ENCODE measurements at places on chromosomes 7 and 10.

DNA sequence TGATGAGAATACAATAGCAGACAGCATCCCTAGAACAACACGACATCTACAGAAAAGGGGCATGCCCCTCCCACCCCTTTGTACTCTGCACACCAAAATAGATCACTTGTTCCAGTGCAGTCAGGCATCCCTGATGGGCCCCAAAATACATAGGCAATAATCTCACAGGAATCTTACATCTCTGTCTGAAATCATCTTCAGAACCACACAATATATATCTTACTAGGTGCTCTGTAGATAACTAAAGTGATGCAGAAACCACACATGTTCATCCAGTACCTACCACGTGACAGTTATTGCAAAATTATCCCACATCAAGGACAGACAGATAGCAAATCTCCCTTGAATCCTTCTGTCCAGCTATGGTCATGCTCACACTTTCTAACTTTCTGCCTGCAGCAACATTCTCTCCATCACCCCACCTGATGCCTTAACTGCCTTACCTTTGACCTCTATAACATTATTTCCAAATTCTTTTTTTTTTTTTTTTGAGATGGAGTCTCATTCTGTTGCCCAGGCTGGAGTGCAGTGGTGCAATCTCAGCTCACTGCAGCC is 30.7 kb downstream of the ST8SIA6 start:
- DNase-seq = no peak

DNA sequence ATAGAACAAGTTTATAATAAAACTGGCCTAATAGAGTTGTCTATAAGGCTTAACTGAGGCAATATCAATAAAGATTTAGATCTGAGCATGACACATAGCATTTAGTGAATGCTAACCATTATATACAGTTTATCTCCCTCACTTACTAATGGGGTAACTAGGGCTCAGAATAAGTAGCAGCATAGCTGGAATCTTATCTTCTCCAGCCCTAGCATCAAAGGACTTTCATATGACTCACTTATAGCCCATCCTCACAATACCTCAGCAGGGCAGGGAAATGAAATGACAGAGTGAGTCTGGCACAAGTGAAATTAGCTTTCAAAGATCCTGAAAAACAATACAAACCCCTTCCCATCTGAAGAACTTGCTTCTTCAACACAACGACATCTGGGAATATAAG is 362.9 kb downstream of the KIF20B start:
- DNase-seq = no peak

GRCh38 chr10:67670401-67670800 is 25.6 kb downstream of the CTNNA3 start:
- DNase-seq = no peak

GRCh38 chr10:126937026-126937425 is 31.8 kb downstream of the DOCK1 start:
- DNase-seq = no peak

- no peak for DNase-seq
These were observed 166.4 kb downstream of the C7orf25 start for GRCh38 chr7:42745357-42746059.

GRCh38 chr7:128703609-128704241 is 31.6 kb downstream of the GARIN1A start:
- DNase-seq = no peak

- no peak for DNase-seq
These were observed 842 bp downstream of the ZNF22 start for GRCh38 chr10:45001381-45002148.

GRCh38 chr10:86102451-86102850 is 264.1 kb downstream of the GRID1 start:
- DNase-seq = no peak

- DNase-seq = no peak
These were observed 75.9 kb upstream of the HGF start for GRCh38 chr7:81845744-81846241.

GRCh38 chr10:35463105-35463867 is 127.0 kb downstream of the CCNY start:
- no peak for DNase-seq

GRCh38 chr10:46515793-46516192 is 40.7 kb downstream of the GPRIN2 start:
- no peak for DNase-seq

DNA sequence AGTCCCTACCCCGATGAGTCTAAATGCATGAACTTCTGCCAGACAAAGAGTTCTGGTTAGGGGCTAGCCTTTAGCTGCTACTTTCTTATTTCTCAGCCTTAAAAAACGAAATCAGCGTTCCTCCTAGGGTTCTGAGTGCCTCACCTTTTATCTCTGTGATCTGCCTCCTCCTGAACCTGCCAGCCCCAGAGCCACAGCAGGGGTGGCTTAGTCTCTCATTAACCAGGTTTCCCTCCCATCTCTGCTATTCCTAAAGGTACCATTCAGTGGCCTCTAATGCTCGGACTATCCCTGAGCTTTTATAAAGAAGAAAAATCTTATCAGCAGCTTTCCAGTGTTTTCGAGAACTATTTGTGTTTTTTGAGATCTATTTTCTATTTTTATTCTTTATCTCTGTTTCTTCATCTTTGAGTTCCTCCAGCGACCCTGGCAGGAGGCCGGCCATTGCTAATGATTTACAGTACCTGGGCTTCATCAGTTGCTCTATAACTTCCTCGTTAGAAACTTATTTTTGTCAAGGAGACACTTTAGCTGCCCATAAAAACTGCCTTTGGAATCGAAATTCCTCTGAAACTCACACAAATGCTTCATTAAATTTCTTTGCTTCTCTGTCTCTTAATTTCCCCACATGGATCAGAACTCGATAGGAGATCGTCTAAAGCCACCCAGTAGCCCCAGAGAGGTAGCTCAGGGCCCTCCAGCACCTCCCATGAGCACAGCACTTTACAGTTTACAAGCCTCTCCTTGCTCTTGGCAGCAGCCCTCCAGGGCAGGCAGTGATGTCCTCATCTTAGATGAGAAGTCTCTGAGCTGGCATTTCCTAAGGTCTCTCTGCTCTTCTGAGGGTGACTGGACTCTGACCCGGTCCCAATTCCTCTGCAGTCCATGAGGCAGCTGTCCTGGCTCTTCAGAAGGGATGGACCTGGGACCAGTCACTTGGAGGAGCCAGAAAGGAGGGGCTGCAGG is 149.1 kb downstream of the EBF3 start:
- no peak for DNase-seq

- no peak for DNase-seq
These were observed 513.7 kb downstream of the RPS24 start for GRCh38 chr10:78547397-78547796.

DNA sequence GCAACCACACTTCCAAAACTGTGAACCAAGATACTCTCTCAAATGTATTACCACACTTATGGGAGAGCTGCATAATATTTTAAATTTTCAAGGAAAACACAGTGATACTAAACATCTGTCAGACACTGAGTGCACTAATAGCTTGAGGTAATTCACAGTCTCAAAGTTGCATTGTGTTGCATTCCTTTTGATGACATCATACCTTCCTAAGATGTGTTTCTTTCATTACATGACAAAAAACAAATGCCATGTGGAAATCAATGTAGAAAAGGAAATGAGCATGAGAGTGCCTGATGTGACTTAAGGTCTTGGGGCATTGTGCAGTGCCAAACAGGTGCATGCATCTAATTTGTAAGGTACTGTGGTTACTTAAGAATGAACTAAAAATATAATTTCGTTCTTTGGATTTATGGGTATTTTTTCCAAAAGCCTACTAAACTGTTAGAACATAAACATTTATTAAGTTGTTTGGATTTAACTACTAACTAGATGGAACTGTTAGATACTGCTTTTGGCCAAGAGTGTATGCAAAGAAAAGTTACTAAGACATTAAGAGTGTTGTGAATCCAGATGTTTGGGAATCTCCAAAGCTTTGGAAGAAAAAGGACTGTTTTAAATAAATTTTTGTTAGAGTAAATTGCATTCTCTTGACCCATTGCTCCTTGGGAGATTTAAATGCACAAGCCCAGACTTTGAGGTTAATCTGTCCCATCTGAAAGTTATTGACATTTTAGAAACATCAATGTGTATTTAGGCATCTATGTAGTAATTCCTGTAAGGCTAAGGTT is 496.2 kb upstream of the SEMA3D start:
- no peak for DNase-seq

GRCh38 chr7:1661461-1661860 is 8.6 kb upstream of the ELFN1 start:
- no peak for DNase-seq

DNA sequence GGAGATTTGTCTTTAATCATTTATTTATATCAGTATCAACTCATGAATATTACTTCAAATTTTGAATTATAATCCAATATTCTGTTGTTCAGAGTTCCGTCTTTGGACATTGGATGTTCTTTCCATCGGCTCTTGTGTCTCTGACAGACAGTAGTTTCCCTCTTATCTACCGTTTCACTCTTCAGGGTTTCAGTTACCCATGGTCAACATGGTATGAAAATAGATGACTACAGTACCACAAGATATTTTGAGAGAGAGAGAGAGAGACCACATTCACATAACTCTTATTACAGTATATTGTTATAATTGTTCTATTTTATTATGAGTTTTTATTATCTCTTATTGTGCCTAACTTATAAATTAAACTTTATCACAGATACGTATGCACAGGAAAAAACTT is 6.8 kb downstream of the SHTN1 start:
- no peak for DNase-seq

GRCh38 chr10:42836771-42837468 is 54.3 kb downstream of the BMS1 start:
- no peak for DNase-seq

DNA sequence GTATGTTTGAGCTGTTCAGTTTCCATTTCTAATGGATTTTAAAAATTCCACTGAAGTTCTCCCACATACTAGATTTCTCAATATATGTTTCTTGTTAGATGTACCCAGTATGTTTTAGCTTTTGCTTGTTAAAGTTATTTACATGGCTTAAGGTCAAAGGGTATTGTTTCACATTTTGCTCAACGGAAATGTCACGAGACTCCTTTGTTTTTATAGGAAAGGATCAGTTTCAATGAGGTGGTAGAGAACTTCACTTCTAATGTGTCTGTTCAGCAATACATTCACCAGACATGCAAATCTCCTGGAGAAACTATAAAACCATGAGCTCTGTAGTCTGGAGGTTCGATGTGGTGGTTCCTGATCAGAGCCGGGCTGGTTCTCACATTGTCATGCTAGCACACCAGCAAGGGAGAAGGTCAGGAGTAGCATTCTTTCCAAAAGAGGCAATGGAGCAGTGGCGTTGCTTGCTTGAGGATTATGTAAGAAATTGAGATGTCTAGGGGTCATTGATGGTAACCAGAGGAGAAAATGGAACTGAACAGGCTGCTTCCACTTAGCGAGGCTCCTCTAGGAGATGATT is 114.0 kb downstream of the RAB18 start:
- DNase-seq = no peak

- DNase-seq = no peak
These were observed 694.9 kb upstream of the KCND2 start for GRCh38 chr7:119578116-119578515.

DNA sequence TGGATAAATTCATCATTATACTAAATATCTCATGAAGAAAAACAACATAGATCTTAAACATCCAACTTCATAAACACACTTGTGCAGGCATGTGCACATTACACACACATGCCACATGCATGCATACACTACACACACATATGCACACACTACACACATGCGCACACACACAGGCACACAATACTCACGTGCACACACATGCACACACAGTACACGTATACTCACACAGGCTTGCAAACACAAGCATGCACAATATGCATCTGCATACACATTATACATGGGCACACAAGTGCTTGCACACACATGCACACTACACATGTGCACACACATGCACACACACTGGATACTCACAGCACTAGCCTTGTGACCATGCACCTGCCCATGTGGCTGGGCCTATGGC is 105.2 kb downstream of the ADARB2 start:
- DNase-seq = no peak

- no peak for DNase-seq
These were observed 33.0 kb downstream of the POLR1F start for GRCh38 chr7:19675816-19676215.

DNA sequence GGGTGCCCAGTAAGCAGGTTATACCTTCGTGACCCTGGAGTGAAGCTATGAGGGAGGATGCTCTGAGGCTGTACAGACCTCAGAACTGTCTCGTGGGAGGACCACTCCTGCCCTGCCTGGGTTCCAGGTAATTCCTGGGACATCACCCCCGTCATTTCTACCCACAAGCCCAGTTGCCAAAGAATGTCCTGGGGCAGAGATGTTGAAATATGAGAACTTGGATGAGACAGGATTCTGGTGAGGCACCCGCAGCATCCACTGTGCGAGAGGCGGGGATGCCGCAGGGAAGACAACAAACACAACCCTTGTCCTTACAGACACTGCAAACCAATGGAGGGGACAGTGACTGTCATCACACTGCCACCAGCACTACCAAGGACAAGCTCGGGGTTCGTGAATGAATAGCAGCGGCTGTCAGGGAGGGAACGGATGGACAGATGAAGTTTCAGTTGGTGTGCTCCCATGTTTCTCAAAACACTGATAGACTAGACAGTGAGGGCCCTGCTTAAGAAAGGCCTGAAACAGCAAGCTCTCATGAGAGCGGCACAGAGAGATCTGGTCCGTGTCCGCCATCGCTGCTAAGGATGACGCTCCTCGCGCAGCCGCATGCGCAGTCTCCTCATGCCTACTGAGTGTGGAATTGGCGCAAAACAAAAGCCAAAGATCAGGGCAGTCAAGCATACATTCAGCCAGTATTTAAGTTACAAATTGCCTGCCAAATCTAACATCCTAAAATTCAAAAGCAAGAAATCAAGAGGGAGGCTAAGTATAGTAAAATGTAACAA is 82.0 kb upstream of the RHEB start:
- no peak for DNase-seq

- DNase-seq = no peak
These were observed 126.8 kb upstream of the TNRC18 start for GRCh38 chr7:5550385-5550784.

DNA sequence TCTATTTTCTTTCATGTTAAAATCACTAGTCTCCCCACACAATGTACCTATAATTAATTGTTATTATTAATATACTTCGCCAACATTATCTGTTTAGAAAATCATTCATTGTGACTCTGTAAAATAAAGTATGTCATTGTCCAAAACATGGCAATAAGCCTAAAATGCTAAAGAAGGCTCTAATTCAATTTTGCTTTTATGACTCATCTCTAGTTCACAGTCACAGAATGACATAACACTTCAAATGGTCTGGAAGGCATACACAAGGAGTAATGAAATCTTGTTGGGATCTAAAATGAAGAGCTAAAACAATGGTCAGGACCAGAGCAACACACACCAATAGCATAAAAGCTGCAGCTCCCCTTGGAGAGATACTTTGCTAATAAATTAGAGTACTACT is 505.8 kb downstream of the GPAM start:
- no peak for DNase-seq

- DNase-seq = no peak
These were observed 103.8 kb downstream of the SORBS1 start for GRCh38 chr10:95457319-95457886.
